Amygdala (tissue), 56 donors: ENCODE measurements at places on chromosomes 2 and 18.

DNA sequence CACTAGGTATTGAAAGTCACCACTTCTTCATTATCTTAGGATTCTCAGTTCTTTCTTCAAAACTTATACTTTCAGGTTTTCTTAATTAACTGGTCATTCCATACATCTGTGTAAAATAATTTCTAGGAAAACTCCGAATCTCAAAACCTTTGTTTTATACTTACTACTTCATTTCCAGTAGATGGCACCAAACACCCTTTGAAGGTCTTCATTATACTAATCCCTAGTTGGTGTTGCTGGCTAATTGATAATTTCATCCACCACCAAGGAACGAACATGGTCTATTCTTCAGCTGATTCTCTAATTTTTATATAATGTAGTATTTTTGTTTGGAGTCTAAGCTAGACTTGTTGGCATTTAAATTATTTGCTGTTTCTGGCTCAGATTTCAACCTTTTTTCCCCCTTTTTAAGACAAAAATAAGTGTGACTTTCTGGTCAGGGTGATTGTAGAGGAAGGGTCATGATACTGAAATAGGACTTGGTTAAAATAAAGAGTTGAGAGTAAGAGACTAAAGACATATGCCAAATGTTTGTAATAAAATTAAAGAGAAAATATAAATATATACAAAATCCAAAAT, 2.8 kb upstream of the MXD1 start:
- no peak for DNase-seq

GRCh38 chr18:48035556-48035860, 105.0 kb upstream of the SMAD2 start:
- no peak for DNase-seq

GRCh38 chr2:52127527-52127926, 1095.6 kb upstream of the NRXN1 start:
- no peak for DNase-seq

DNA sequence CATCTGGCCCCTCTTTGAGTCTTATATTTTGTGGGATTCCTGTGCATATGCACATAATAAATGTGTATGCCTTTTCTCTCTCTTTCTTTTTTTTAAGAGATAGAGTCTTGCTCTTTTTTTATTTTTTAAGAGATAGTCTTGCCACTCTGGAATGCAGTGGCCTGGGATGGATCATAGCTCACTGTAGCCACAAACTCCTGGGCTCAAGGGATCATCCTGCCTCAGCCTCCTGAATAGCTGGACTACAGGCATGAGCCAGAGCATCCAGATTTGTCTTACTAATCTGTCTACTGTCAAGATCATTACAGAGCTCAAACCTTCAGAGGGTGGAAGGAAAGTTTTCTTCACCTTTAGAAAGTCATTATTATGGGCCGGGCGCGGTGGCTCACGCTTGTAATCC, 342.2 kb upstream of the LRRTM4 start:
- no peak for DNase-seq
